HuH-7.5 (cell line): ENCODE measurements at places on chromosomes 2 and 18.

DNA sequence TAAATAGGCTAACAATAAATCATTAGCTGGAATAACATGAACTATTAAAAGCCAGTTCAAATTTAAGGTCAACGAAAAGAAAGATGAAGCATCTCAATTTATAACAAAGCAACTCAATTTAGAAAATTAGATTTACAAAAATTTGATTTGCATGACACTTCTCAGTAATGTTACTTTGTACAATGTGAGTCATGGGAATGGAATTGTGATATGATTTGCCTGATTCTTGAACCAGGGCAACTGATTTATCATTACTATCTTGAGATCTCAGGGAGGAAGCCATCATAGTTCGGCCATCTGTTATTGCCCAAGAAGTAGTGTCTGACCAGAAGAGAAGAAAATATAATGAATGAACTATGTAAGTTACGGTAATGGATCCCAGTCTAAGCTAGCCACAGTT lies 193.1 kb downstream of the RIT2 start:
- no peak for DNase-seq

DNA sequence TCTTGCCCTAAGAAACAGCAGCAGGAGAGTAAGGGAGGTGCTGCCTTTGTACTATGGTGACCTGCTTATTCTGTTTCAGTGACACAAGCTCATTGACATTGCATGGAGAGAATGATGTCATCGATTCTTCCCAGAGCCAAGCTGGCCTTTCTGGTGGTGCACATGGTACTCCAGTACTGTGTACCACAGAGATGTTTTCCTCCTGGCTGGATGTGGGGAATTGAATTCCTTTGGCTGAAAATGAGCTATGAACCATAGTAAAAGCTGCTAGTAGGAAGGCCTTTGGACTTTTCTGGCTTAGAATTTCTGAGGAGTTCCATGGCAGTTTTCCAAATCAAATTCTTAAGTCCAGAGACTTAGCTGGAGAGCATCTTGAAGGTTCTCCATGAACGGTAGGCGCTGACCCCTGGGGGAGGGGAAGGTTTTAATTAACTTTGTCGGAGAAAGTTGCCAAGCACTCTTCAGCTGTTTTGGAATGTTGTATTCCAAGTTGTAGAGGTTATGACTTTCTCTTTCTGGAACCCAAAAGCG lies 17.1 kb upstream of the B3GNT2 start:
- DNase-seq, result no peak

DNA sequence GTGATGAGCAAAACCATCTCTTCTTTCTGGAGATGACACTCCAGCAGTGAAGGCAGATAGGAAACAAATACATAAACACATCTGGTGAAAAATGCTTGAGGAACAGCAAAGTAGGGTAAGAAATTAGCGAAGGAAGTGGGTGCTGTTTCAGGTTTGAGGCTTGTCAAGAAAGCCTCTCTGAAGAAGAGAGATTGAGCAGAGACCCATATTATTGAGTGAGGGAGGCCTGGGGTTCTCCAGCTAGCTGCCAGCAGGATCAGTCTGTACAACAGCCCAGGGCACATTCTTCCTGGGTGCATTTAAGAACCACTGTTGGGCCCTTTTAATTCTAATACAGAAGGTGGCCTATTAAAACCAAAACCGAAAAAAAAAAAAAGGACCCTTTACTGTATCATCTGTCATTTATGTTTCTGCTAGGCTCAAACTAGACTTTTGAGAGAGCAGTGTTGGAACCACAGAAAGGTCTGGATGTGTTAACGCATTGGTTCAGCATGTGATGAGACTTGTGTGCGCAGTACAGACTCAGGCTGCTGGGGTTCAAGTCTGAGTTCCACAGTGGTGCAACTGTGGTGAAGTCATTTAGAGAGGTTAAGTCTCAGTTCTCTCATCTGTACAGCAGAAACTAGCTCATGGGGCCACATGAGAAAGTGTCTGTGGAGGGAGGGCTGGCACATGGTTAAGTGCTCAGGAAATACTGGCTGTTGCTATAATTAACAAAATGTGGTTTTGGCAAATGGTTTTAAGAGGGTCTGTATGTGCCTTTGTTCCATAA lies 28.9 kb downstream of the MGAT5 start:
- no peak for DNase-seq

DNA sequence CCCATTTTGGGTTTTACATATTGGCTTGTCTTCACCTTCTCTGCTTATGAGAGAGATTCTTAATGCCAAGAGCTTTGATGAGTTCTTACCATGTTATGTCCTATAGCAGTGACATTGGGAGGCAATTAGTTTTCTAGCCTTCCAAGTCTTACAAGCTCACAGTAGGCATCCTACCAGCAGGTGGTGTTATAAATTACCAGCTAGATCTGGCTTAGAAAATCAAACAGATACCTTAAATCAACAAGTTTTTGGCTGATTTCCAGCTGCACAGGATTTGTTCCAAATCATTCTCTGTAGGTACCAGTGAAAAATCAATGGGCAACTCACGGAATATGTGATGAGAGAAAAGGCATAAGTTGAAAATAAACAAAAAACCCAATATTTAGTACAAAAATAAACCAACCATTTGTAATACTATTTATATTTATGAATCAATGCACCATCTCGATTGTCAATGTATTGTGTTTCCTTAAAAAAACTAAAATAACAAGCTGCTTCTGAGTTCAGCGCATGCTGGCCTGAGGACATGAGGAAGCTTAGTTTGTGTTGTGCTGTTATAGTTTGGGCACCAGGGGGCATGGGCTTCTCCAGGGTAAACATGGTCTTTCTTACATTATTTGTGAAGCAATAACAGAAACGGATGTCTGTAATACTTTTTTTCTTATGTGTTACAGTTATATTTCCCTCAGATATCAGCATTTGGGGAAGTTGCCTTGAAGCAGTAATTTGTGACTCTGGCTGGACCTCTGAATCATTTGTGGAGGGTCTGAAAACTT lies 34.1 kb upstream of the NXPH2 start:
- DNase-seq, result no peak

DNA sequence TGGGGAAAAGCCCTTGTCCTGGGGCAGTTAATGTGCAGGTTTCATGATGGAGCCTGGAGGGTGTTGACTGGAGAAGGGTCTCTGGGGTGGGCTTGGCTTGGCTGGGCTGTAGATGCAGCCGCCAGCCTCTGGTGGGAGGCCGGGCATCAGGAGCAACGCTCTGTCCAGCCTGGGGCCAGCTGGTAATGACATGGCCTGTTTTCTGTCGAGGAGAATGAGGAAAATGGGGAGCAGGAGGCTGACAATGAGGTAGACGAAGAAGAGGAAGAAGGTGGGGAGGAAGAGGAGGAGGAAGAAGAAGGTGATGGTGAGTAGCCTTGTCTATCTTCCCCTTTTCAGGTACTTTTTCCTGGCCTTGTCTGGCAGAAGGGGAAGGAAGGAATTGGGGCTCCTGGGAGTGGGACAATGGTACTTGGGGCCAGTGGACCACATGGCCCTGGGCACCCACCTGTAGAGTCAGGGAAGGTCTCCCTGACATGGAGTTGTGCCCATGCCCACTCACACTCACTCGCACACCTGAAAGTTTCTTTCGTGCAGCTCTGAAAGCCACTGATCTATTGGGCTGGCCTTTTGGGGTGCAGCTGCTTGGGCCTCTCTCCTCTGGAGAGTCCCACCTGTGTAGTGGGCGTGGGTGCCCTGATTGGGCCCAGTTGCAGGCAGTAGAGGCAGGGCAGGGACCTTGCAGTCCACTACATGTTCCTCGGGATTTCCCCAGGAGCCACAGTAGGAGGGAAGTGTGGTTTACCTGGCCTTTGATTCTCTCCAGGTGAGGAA lies 3.5 kb downstream of the PTMA start:
- no peak for DNase-seq

DNA sequence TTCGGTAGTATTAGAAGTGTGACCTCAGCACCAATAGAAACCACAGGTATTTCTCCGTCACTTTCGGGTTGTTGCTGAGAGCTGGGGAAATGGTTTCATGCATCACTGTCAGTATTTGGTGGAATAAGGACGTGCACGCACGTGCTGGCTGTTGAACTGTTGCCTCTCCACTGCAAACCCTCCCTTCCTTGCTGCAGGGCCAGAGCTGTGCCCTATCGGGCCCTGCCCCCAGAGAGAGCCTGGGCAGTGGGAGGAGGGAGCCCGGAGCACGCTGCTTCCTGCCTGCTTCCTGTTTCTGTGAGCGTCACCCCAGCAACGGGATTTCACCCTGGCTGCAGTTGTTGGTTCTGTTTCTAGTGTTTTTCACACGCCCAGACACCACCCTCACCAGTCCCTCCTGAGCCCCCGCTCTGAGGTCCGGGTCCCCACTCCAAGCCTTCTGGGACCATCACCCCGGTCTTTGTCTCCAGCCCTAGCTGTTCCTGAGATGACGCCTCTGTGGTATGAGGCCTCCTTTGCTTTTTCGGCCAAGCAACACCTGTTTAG lies 47.4 kb downstream of the LRRFIP1 start:
- DNase-seq, result no peak
